Lung (tissue), 17 donors: ENCODE measurements at places on chromosomes 12 and 14. TPM values are rescaled to one million over a fixed set of nuclear protein-coding genes. Genes with fewer than 3 reads are reported as not detected.

Gene DAAM1
- total RNA-seq = 84.6 TPM

DNA sequence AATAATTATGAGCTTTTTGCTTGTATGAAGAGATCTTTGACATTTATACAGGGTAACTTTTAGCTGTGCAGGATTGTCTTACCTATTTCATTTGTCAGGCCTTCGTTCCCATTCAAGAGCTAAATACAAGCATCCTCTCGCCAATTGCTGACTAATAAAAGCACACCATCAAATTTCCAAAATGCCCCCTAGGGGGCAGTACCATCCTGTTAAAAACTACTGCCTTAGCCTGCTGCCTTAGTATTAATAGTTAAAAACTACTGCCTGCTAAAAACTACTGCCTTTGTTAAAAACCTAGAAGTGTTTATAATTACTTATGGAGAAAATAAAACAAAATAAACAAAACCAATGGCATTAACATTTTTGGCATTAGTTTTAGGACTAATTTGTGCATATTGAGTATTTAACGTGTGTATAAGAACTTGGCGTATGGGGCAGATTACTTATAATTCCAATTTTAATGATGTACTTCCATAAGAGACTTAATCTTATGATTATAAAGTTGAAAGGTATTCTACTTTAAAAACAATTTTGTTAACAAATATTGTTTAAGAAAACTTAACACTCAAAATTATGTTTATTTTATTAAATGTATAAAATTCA, 3.0 kb upstream of the IFI27L2 start:
- peak; percentile 84 for DNase-seq

DNA sequence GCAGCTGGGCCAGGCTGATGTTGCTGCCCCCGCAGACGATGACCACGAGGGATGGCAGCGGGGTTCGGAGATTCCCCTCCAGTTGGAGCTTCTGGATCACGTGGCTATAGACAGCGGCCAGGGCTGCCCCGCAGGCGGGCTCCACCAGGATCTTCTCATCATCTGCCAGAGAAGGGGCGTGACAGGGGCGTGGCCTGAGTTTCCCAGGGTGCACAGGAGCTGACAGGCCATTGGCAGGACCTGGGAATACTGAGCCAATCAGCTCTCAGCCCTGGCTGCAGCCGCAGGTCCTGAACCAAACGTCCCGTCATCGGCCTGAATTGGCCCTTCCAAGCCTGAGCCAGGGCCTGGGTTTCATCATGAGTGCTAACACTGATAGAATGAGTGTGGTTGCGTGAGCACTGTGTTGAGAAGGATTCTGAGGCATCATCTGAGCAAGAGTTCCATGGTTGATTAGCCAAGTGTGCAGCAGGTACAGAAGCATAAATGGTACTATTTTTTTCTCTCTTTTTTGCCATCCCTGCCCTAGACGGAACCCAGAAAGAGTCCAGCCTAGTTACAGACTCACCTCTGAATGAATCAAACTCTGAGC, 10.6 kb downstream of the SDS start:
- DNase-seq = peak; percentile 6

DNA sequence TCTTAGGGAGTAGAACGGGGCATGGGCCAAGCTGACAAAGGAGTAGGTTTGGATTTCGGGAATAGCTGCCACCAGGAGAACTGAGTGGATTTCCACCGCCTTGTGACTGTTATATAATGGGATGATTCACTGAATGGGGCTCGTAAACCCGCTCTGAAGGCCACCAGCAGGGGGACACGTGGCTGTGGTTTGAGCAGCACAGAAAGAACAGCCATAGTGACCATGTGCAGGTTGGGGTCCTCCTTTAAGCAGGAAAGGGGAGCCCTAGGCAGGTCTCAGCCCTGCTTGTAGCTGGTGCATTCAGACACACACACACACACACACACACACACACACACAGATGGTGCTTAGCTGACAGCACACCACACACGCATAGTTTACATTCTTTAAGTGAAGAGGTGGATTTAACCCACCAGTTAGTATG, 8.6 kb upstream of the ASB2 start:
- DNase-seq = peak; percentile 35

DNA sequence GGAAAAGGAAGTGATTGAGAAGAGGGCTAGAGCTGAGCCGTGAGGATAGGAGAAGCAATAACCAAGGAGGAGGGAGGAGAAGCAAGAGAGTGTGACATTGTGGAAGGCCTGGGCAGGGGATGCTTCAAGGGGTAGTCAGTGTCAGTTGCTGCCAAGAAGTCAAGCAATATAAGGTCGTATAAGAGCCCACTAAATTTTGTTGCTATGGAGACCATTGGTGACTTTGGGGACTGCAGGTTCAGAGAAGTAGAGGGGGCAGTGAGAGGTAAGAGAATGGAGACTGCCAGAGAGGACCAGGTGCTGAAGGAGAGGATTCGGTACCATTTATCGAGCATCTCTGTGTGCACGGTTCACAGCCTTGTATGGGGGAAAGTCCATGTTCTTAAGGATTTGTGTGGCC, 3.1 kb upstream of the ATXN3 start:
- no peak for DNase-seq

GRCh38 chr12:53267306-53267998, 647 bp upstream of the ESPL1 start:
- no peak for DNase-seq

- DNase-seq = no peak
Observed at GRCh38 chr14:63737582-63738006, 9.7 kb upstream of the SGPP1 start.

DNA sequence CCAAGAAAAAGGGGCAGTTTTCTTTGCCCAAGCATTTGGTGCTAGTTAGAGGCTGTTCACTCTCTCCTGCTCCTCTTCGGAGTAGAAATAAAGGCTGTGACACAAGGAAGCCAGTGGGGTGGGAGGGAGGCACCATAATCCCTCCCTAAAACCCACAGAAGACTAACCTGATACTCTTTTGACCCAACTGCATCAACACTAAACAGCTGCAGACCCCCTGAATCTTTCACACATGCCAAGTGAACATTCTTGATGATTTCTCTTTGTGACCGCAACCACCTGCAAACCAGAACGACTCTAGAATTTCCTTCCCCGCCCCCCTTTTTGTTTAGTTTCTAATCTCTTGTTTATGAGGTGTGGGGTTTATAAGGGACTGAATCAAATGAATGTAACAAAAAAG, 175.8 kb upstream of the BCL2L14 start:
- DNase-seq = no peak

DNA sequence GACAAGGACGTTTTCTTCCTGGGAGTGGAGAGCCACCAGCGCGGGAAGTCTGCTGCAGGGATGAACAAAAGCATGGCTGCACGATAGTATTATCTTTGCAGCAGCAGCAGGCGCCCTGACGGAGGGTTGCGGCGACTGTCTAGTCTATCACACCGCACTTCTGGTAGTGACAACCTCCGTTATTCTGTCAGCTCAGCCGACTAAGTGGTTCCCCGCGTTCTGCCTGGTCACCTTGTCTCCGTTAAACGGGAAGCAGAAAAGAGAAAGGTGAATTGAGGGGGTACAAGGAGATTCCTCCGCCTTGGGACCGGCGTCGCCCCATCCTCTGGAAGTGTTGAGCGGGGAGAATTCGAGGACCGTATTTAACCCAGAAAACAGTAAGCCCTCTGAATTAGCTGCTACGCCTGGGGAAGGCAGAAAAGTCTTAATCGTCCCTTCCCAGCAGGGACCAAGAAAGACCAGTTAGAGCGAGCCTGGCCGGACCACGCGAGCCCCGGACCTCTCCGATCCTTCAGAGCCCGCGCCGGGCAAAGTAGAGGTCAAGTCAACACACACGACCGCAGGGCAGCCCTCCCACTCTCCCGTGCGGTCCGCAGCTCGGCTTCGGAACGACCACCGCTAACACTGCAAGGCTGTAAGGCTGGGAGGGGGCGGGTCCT, 536 bp upstream of the DAAM1 start:
- DNase-seq = no peak

DNA sequence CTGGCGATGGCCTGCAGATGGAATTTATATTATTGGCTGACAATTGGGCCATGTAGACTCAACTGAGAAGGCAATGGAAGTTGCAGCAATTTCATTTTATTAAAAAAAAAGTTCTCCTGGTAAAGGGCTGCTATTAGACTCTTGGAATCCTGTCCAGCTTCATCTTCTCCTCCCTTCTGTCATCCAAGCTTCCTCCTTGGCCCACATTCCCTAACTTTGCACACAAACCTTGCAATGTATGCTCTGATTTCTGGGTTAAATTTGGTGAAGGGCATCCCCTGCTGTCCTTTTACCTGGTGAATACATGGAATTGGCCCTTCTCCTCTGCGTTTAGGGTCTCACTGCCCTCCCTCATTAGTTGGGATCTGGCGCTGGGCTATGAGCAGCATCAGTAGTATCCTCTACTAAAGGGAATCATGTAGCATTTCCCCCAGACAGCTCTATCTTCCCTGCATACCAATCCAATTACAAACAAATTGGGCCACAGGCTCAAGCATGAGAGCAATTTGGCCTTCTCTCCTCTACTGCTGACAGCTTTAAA, 336.9 kb downstream of the BMP4 start:
- peak; percentile 35 for DNase-seq
